Putamen (tissue), 1 donor: ENCODE measurements at places on chromosomes 4 and X.

DNA sequence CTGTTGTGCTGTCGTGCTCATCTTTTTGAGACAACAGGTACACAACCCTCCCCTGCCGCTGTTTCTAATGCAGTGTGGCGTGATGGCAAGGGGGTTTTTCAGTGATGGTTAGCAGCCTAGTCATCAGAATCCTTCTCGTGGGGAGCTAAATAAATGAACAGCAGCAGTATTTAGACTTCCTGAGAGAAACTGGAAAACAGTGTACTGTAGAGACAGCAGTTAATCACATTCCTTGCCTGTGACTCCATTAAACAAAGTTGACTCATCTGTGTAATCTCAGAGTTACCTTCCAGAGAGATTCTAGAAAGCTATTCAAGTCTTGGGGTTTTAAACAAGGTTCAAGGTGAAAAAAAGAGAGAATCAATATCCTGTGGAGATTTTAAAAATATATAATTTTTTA lies 1753.2 kb upstream of the PCDH7 start:
- no peak for DNase-seq

DNA sequence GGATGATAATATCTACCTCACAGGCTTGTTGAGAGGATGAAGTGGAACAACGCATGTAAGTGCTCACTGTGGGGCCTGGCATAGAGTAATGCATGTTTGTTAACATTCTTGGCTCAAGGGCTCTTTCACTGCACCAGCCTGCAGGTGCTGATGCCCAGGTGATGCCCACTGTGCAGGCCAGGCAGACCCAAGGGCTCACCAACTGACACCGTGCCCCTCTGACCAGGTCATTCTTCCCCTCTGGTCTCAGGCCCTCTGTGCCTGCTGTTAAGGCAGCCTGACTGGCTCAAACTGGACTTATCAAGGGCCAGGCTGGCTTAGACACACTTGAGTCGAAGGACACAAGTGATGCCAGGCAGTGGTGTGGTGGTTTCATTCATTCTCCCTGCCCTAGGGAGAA lies 90.5 kb downstream of the PJA1 start:
- DNase-seq, result no peak

- no peak for DNase-seq
Observed at GRCh38 chrX:44035571-44035970, 62.4 kb upstream of the NDP start.

DNA sequence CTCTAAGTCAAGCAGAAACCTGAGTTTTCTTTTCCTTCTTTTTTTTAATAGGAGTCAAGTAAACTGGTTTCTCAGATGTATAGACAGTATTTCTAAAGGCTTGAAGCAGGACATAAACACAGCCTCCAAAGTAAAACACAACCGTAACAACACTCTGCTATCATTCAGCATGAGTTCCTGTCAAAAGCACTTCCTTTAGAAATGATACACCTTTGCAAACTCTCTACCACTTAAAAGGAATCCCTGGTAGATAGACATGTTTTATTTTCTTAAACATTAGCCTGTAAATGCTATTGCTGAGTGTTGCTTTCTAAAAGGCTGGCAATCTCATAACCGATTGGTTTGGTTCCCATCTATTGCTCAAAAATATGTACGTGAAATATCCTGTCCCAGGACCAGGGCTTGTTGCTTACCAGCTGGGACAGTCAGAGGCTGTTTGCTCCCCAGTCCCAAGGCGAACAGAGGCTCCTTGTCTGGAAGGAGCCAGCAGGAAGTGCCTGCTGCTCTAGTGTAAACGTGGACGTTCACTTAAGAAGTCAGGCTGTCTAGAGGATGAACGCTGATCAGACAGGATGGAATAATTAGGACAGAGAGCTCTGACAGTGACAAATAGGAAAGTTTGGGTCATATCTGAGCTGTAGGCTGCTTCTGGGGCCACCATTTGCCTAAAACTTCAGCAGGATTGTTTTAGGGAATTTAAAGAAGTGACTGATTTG lies 173.9 kb upstream of the KLF3 start:
- DNase-seq, result peak; percentile 20

DNA sequence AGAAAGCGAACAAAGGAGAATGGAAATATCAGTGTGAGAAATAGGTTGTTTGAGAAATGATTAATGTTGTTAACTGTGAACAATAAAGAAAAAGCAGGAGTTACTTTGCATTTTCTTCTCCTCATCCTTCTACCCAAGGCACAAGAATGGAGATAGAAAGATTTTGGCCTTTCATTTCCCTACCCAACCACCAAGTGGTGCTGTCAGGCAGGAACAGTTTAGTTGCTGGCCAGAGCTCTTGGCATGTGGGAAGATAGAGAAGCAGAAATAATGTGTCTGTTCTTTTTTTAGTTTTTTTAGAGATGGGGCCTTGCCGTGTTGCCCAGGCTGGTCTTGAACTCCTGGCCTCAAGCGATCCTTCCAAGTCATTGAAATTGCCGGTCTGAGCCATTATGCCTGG lies 12.8 kb downstream of the HOPX start:
- no peak for DNase-seq

GRCh38 chr4:183541752-183542040 lies 36.8 kb downstream of the ING2 start:
- DNase-seq, result no peak

DNA sequence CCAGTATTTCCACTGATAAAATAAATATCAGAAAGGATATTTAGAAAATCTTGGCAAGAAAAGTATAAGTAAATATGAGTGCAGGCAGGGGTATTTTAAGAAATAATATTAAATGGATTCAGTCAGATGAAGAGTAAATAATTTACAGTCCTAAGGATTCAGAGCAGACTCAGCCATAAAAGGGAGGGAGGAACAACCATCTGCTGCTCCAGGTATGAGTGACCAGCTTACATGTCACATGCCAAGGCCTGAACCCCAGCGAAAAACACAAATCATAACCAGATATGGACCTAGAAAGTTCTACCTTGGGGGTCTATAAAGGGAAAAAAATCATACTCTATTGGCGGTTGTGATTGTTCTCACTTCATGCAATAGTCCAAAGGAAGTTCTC lies 166.8 kb downstream of the COL4A6 start:
- DNase-seq, result no peak

DNA sequence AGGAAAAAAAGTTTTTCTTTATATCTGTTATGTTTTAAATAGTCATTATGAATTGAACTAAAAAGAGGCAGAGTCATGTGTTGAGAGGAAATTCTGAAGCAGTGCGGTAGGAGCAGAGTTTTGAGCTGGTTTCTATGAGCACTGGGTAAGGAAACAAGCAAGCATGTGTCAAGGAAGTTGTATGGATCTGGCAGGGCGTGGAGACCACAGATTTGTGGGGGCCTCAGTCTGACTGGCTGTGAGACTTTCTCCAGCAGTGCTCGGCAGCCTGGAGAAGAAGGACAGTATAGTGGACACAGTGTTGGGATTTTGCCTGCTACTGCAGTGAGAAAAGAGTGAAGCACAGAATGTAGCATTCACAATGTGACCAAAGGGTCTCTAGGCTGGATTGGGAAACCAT lies 399.1 kb downstream of the INPP4B start:
- no peak for DNase-seq

DNA sequence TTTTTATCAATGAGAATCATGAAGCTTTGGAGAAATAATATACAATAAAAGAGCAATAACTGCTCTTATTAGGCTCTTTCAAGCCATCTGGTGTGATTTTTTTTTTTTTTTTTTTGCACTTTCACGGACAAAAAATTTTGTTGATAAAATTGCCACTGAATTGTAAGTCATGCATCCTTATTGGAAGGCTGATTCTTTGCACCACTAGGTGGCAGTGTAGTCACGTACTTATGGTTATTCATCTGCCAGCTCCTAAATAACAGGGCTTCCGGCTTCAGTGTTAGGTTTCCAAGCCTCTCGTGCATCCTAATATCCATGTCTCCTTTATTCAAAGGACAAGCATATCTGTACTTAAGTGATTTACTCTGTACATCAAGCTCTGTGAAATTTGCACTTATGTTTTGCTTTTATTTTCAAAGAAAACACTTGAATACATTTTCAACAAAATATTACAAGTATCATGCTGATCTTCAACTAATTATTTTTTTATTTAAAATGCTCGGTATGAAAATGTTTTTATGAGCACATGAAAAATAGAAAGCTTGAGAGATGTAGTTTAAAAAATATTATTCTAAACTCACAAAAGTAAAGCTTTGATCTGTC lies 1578.3 kb upstream of the TENM3 start:
- DNase-seq, result peak; percentile 82

DNA sequence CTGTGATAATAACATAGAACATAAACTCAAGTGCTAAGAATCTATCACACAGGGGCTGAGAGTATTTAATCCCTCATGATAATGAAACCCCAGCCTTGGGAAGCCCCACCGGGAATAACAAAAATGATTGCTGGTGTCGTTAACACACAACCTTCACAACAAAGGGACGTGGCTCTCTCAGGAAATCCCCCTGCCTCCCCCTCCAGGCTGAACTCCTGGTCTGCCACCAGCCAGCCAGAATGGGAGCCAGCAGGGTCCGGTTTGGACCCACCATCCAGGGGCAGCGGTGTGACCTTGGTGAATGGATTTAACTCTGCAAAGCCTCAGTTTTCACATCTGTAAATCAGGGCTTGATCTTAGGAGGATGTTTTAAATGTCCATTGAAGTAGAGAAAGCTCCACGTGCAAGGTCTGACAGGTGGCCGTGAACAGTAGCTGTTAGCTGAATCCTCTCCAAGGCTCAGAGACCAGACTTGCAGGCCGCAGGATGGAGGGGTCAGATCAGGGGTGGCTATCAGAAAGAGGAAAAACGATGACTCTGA lies 46.5 kb downstream of the ABLIM2 start:
- no peak for DNase-seq

GRCh38 chr4:168562041-168562571 lies 65.3 kb downstream of the PALLD start:
- DNase-seq, result no peak

DNA sequence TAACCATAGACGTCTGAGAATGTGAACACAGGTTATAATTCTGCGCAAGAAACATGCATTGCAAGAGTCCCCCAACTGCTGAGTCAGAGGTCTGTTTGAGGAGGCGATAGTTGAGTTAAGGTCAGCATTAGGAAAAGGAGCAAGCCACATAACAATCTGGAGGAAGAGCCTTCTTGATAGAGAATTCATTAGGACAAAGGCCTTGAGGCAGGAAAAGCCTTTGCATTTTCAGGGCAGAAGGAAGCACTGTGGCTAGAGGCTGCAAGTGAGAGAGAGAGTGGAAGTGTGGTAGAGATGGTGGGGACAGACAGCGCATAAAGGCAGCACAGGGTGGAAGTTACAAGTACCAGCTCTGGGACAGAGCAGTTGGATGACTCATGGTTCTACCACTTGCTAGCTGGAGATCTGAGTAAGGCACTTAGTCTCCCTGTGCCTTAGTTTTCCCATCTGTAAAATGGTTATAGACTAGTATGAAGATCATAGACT lies 125.8 kb upstream of the LNX1 start:
- DNase-seq, result no peak

DNA sequence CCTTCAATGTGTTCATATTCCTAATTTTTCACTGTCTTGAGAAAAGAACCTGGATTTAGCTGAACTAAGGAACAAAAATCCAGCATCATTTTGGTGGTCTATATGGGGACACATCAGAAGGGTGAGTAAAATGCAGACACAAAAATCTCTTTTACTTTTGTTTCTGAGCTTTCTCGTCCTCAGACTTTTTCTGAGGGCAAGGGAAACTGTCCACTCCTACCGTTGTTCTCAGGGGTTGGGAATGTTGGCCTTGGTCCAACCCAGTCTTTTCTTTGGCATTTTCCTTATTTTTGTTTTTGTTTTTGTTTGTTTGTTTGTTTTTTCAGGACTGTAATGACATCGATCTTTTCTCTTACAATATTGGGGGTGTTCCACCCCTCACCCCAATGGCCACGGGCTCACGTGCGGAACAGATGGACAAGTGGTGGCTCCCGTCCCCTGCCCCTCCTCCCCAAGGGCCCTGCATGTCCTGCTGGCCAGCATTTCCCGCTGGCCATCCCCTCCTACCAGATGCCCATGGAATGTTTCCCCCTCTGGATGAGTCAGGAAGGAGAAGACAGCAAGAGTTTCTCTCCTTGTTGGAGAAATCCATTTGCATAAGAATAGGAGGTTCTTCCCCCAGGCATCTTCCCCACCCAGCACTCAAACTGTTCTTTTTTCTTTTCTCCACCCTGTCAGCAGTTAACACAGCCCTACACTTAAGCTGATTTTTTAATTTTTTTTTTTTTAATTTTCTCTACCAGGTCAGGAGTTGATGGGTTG lies 305.4 kb upstream of the NDST4 start:
- no peak for DNase-seq

DNA sequence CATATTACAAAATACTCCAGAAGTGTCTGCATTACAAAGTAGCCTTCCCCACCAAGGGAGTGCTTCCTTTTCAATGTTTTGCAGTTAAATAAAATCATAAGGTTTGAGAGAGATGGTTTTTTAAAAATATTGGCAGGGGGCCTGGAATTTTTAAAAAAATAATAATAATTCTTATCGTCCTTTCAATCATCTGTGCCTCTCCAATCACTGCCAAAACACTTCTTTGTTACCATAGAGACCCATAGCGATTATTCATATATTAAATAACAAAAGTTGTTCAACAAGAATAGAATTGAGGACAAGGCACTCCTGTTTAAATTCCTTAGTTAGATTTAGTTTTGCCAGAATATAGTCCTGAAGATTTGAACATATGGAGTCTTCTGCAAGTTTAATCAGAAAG lies 203.1 kb downstream of the FAT4 start:
- DNase-seq, result no peak
